Activated T-cell treated with anti-CD3 and anti-CD28 coated beads for 4 hours (primary cell): ENCODE measurements at places on chromosomes 12 and 14.
A peak's percentile ranks its signal among the peaks of the same experiment; 100 is the strongest.

DNA sequence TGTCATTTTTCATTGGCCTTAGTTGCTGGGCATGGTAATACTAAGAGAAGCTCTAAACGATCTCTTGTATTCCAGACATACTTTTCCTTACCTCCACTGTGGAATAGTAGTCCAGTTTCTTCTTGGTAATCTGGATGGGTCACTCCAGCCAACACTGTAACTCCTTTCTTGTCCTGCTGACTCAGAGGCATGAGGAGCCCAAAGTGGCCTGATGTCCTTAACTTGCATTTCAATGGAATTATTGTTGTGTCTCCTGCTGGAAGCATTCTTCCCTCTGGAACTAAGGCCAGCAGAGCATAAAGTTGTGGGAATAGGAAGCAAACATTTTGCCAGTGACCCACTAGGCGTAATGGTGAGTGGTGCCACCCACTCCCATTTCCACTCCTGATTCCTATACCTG, 33.1 kb downstream of the DAAM1 start:
- DNase-seq = no peak

- DNase-seq = peak; percentile 36
Observed at GRCh38 chr12:107912421-107913004, 138.0 kb downstream of the ASCL4 start.

GRCh38 chr12:116099652-116100432, 177.7 kb downstream of the MED13L start:
- no peak for DNase-seq

DNA sequence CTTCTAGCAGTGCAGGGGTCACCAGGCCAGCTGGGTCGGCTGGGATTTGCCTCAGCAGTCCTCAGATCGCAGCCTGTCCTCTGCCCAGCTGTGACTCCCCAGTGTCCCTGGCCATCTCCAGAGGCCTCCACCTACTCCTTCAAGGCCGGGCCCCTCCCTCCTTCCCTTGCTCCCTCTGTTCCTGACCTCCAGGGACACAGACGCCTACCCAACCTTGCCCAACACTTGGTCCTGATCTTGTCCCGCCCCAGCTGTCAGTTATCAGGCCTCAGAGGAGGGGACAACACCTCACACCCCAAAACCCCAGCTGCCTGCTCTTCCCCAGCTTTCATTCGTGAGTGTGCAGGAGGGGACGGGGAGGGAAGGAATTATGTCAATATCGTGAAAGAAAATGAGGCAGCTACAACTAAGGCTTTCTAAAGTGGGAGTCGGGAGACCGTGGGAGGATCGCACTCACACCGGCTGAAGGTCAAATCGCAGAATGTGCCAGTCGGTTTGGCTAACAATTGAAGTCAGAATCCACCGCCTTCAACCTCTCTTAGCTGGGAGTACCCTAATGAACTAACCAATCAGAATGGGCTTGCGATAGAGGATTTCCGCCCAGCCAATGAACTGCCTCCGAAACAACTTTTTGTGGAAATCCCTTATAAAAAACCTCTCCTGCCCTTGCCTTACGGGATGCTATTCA, 9.4 kb upstream of the PLBD2 start:
- DNase-seq = no peak

DNA sequence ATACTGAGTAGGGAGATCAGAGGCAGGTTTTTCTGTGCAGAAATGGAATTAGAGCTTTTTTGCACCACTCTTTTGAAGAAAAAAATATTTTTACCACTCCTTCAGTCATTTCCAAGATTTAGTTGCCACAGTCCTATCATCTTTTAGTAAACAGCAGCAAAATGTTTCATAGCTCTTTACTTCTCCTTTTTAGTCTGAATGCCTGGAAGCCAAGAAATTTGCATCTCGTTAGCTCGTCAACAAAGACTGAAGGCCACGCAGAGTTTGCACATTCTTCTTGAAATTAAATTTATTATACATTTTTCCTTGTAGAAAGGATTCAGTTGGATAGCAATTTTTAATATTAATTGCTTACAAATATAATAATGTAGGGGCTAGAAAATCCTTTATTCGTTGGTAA, 544.5 kb upstream of the ATP2B1 start:
- no peak for DNase-seq

GRCh38 chr12:92496790-92497189, 206.0 kb upstream of the PLEKHG7 start:
- no peak for DNase-seq
